Activated CD8-positive, alpha-beta T cell treated with anti-CD3 and anti-CD28 coated beads for 36 hours (primary cell): ENCODE measurements at places on chromosomes 12 and 14.

DNA sequence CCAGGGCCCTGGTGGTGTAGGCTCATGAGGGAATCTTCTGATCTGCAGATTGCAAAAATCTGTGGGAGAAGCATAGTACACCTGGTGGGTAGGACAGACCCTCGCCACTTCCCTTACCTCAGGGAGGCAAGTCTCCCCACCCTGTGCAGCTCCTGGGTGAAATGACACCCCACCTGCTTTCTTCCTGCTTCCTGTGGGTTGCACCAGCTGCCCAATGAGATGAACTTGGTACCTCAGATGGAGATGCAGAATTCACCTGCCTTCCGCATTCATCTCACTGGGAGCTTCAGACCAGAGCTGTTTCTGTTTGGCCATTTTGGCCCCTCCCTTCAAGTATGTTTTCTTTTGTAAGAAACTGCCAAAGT is 4.7 kb downstream of the CLEC2D start:
- DNase-seq: peak; percentile 64

GRCh38 chr12:1189163-1189562 is 198.1 kb downstream of the ERC1 start:
- no peak for DNase-seq

DNA sequence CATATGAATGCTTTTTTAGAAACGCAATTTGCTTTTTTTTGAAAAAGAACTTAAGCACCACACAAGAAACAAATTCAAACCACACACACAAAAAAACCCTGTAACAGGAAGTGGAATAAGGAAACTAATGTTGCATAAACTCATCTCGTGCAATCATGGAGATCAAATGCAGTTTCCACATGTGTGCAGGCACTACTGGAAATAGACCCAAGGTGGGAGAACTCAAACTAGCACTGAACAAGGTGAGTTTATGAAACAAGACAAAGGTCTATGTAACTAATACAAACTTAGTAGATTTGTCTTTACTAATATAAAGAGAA is 17.5 kb downstream of the NIN start:
- DNase-seq: no peak

DNA sequence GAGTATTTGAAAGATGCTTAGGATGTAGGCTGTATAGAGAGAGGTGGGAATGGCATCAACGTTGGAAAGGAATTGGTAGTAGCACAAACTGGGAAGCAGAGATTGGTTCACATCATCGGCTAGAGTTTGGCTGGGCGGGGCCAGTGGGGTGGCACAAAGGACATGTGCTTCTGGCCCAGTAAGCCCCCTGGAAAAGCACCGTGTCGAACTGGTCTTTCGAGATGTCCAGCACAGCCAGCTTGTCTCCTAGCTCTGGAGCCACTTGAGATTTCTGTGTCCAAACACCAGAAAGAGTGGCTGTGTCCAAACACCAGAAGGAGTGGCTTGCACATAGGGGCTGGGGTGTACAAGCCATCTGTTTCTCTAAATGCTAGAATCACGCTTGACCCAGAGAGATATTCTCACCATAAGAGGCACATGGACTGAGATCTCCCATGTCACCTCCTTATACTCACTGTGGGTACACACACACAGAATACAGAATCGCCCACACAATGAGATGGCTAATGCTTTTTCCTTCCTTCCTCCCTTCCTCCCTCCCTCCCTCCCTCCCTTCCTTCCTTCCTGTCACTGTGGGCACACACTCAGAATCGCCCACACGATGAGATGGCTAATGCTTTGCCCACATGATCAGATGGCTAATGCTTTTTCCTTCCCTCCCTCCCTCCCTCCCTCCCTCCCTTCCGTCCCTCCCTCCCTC is 41.8 kb upstream of the KCNK13 start:
- DNase-seq: peak; percentile 6

- DNase-seq: no peak
Observed at GRCh38 chr14:101501858-101502615, 59.3 kb upstream of the DIO3 start.

DNA sequence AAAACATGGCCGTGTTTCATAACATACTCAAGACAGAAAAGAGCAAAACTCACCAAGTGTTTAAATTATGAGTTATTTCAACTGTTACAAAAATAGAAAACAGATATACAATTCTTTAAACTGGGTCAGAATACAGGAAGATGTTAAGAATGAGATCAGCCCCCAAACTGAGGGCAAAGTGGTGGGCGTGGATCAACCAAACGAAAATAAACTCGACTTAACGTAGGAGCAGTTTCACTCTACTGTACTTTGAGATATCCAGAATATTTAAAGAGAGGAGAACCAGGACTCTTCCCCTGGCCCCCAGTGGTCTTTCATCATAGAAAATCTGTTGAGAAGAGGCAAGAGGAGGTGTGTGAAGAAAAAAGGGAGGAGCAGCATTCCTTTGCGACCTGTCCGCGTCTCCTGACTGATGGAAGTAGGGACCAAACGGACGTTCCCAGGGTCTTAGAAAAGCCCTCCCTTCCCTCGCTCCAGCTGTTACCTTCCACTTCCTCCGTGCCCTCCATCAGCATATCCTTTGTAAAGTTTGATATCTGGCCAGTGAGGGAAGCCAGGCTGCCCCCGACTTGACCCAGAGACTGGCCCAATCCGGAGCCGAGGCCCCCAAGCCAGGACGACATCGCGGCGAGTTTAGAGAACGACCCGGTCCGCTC is 668 bp downstream of the TRIP11 start:
- DNase-seq: peak; percentile 66

- DNase-seq: no peak
Observed at GRCh38 chr12:5439788-5440300, 7.9 kb downstream of the NTF3 start.

DNA sequence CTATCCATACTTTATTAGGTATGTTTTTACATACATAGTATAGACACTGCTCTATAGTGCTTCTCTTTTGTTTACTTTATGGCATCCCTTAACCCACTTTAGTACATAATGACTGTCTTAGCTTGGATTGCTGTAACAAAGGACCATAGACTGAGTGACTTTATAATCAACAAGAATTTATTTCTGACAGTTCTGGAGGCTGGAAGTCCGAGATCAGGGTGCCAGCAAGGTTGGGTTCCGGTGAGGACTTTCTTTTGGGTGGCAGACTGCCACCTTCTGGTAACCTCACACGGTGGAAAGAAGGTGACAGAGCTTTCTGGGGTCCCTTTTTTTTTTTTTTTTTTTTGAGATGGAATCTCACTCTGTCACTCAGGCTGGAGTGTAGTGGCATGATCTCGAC is 48.6 kb upstream of the PPM1H start:
- DNase-seq: peak; percentile 1

DNA sequence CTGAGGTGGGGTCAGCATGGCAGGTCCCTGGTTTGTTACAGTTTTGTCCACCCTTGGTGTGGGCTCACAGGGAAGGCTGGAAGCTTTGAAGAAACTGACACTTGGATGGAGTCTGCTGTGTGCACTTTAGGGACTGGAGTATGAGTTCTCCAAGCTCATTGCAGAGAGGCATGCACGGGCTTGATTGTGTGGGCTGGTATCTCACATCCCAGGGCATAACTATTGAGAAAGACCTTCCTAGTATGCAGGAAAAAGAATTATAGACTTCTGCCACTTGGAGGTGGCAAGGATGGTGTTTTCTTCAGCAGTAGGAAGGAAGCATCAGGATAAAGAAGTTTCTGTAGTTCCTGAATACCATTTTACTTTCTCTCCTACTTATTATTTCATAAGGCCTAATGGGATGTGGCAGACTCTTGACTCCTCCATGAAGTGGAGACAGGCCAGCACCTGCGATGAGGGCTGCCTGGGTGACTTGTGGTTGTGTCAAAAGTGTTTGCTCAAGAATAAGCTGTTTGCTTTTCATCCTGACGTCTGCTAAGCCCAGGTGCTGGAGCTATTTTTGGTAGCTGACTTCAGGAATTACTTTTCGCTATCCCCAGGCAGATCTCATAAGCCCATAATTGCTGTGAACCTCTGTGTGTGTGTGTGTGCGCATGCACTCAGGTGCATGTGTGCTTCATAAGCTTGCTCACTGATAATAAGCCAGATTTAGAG is 125.8 kb downstream of the KTN1 start:
- DNase-seq: no peak

GRCh38 chr12:3033539-3033867 is 43.7 kb upstream of the TSPAN9 start:
- DNase-seq: no peak

DNA sequence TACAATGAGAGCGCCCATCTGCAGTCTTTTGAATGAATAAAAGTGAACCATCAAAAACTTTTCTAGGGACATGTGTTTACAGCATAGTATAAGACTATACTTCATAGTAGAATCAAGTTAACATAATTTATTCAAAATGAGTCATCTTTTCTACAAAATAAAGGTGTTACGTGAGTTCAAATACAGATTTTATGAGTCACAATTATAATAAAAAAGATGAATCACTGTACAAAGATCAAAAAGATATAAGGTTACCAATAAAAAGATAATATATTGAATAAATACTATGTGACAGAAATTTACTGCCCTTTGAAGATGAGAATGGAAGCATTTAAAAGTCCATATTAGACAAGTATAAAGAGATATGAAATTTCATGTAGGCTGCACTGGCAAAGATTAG is 2.8 kb downstream of the MBIP start:
- DNase-seq: no peak

- peak; percentile 16 for DNase-seq
Observed at GRCh38 chr12:109735825-109736551, 22.4 kb downstream of the FAM222A start.

DNA sequence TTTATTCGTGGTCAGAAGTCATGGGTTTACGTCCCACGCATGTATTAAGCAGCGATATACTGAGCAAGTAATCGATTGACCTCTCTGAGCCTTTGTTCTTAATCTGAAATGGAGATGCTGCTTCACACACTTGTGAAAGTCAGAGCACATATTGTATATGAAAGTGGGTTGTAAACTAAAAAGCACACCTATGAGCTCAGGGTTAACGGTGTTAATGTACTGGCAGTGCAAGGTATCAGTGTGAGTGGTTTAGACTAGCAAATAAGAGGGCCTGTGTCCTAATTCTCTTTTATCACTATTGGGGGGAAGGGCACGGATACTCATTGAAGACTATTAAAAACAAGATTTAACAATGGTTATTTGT is 676 bp downstream of the MRPL42 start:
- no peak for DNase-seq
